LHCN-M2 (cell line): ENCODE measurements at places on chromosomes 4 and X.

DNA sequence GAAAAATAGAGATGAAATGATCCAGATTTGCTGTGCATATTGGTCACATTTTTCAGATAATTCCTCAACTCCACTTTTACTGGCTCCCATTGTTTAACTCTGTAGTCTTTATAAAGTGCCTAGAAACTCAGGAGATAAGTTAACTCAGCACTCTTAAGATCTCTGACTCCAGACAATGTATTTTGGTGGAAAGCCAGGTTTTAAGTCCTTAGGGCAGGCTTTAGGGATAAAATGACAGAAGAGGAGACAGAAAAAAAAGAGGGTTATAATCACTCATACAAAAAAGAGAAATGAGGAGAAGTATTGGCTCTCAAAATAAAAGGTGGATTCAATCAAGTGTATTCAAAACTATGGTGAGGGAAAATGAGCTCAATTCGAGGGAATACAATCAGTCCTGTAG, 674.8 kb upstream of the INTU start:
- DNase-seq = no peak

DNA sequence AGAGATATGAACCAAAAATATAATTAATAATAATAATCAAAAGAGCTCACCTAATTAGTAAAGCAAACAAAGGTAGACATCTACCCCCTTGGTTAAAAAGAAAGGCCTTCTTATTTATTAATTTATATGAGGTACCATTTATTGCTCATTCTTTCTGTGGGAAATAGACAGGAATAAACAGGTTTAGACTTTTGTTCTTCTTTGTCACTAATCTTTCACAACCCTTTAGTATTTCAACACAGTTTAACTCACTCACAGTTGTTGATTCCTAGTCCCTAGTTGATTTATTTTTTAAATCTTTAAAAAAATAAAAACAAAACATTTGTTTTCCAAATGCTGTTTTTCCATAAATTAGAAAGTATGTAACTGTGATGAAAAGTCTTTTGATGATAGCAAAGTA, 5.6 kb downstream of the PPARGC1A start:
- peak; percentile 17 for DNase-seq

DNA sequence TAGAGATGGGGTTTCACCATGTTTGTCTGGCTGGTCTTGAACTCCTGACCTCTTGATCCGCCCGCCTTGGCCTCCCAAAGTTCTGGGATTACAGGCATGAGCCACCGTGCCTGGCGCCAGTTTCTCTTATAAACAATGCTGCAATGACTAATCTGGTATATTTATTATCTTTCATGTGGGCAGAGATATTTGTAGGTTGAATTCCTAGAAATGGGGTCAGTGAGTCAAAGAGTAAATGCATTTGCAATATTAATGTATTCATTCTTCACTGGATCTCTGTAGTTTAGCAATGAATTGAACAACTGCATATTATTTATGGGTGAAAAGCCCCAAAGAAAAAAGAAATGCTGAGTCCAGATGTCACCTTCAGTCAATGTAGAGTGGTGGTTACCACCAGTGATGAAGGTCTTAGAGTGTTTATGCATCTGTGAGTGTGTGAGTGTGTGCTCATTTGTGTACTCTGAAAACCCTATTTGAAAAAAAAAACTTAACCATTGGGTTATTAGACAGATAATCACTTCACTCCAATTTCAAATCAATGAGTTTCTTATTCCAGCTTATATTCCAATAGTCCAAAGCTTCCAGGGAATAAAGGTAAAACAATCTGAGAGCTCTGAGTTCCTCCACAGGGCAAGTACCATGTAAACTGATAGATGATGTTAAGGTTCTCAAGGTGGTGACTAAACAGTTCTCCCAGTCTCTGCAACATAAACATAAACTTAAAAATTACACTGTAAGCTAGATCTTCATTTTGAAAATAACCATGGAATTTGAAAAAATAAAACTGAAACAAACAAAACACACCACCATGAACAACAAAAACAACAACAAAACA, 22.6 kb upstream of the CD38 start:
- DNase-seq = peak; percentile 84

DNA sequence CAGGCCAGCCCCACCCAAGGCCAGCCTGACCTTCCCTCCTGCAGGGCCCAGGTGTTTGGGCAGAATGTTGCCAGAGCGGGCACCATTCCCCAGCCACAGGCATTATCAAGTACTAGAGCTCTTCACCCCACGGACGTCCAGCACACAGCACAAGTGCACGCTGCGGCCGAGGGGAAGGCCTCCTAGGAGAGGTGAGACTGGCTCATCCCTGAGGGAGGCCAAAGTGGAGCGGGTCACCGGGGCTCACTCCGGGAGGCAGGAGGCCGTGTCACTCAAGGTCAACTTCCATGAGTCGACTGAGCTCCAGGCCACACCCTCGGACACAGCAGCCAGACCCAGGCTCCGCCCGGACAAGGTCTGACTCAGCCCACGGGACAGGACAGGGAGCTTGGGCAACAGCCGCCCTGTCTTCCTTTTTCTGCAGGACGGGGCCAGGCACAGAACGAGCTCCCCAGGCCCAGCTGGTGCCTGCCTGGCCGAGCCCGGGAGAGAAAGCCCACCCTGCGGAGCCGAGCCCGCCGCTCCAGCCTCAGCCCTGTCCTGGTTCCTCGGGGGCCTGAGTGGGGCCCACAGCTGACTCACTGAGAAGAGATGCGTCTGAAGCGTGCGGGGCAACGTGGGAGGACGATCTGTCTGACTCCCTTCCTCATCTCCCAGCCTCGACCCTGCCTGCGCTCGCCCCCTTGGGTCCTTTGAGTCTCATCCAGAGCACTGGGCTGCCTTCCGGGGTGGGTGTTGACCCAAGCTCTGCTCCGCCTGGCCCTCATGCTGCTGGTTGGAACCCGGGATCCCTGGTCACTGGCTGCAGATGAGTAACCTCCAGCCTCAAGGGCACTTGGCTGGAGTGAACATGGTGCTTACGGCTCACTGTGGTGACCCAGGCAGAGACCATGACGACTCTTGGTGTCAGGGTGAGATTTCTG, 1.6 kb downstream of the SLC49A3 start:
- DNase-seq = peak; percentile 96

DNA sequence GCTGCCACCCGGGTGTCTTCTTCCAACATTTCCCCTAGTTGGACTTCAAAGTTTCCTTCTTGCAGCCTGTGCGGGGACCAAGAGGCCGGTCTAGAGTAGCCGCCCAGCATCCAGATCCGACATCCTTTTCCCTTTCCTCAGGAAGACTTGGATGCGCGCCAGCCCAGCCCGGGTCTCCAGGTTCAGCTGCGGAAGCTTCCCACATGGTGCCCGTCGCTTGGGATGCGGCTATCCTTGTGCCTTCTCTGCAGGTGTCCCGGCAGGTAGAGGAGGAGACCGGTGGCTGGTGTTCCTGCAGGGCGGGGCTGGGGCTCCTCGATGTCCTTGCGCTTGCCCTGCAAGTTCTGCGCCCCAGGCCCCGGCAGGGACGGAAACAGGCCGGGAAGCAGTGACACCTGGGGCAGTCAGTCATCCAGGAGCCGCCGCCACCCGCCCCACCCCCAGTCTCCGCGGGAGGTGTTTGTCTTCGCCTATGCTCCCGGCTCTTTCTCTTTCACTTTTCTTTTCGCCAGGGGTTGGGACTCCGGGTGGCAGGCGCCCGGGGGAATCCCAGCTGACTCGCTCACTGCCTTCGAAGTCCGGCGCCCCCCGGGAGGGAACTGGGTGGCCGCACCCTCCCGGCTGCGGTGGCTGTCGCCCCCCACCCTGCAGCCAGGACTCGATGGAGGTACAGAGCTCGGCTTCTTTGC, at the start of gene IL15:
IL15 (plus strand) TSS at position 502 of the 689 bp plus-strand sequence. CDS start 82,882 bp downstream, outside the sequence.
- peak; percentile 79 for DNase-seq

DNA sequence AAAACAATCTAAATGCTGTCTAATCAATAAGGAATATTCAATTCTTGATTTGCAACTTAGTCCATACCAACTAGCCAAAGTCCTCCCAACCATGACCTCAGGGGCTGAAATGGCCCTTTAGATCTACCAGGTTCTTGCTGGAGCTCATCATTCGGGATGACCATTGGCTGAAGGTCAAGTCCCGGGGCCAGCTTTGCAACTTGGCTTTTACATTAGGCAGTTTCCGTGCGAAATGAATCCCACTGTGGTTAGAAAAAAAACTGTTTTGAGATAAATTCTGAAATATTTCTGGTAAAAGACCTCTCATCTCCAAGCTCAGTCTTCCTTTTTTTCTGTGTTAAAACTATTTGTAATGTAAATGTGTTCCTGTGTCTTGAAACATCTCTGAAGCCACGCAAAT, 178.6 kb downstream of the TENM3 start:
- DNase-seq = no peak

GRCh38 chr4:22454955-22455354, 60.9 kb downstream of the ADGRA3 start:
- DNase-seq = no peak

DNA sequence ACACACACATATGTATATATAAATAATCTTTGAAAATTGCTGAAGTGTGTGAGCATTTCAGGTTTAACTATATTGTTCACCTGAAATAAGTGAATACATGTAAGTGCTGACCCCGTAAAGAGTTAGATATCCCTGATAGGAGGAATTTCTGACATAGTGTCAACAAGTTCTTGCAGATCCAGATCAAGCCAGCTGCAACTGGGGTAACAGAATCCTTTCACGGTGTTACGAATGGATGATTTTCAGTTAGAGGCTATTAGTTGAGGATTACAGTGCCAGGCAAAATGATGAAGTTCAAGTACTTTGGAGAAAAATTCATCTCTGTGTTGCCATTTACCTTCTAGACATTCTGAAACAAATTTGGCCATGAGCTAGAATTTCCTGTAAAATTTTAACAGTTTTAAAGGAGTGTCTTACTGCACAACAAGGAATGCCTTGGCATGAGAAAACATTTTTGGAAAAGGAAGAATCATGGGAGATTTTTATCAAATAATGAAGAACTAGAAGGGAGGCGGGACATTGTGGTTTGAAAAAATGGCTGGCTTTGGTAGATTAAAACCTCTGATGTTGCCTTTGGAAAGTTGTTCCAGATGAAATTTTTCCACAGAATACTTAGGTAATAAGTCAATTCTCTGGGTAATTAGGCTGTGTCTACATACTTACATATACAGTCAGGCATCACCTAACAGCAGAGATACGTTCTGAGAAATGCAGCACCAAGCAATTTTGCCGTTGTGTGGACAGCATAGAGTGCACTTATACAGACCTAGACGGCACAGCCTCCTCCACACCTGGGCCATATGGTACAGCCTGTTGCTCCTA, 84.4 kb upstream of the FAT1 start:
- no peak for DNase-seq

GRCh38 chrX:85544609-85545008, 165.1 kb upstream of the POF1B start:
- no peak for DNase-seq
